NCI-H1048 (cell line): ENCODE measurements at places on chromosomes 16 and 17.

DNA sequence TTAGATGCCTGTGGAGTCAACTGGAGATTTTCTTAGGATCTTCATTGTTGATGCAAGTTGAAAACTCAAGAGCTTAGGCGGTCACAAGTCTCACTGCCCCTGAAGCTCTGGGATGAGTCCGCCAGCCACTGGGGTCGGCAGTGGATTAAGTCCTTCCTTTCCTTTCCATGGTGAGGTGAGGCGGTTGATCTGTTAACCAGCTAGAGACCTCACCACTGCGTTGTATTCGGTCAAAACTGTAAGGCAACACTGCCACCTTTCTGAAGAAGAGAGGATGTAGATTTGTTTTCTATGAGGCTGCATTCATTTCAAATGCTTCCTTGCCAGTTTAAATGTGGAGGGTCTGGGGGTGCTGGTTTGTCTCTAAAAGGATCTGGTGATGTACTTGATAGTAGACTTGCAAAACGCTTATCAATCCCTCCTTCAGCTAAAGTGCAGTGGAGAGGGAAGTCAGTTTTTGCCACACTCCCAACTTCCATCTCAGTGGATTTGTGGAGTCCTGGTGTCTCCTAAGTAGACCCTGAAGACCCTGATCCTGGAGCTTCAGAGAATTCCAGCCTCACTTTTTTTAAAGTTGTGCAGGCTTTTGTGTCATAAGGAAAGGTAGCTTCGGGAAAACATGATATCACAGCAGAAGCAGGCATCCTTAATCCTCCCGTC is 1.7 kb downstream of the MYOCD start:
- no peak for DNase-seq

DNA sequence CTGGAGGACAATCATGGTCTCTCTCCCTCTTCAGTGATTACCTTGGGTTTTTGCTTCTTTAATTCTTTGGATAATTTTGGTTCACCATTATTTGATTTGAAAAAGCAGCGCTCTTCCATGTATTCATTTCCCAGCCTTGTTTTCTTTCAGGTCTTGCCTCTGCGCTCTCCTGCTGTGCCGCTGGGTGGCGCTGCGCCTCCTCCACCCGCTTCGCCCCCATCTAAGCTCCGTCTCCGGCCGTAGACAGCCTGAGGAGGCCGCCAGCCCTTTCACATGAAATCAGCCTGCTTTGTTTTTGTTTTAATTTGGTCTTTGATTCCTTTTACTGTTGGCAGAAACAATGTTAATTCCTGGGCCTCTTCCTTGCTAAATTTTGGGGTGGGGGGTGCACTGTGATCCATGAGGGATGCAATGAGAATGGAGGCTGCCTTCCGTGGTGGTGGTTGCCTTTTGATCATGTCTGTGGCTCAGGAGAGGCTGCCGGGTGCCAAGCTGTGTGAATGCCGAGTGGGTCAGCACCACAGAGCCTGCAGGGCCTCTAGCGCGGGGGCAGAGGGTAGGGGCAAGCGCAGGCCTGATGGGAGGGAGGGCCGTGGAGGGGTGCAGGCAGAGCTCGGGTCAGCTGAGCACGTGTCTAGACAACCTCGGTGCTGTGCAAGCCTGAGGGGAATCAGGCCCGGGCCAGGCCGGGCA is 64.1 kb downstream of the PLD6 start:
- no peak for DNase-seq

GRCh38 chr17:77501751-77502625 is 361.2 kb downstream of the SEC14L1 start:
- no peak for DNase-seq

GRCh38 chr16:68290450-68290849 is 20.3 kb downstream of the SLC7A6OS start:
- DNase-seq = no peak
